ENCODE measurements at places on chromosomes 4 and X.

GRCh38 chr4:77582711-77583110 lies 22.9 kb upstream of the CXCL13 start:
- peak; percentile 54 for DNase-seq

- DNase-seq: no peak
Observed at GRCh38 chr4:42311591-42311990, 85.7 kb upstream of the SHISA3 start.

- DNase-seq: peak; percentile 9
Observed at GRCh38 chrX:27619975-27620374, 29.8 kb downstream of the DCAF8L2 start.

DNA sequence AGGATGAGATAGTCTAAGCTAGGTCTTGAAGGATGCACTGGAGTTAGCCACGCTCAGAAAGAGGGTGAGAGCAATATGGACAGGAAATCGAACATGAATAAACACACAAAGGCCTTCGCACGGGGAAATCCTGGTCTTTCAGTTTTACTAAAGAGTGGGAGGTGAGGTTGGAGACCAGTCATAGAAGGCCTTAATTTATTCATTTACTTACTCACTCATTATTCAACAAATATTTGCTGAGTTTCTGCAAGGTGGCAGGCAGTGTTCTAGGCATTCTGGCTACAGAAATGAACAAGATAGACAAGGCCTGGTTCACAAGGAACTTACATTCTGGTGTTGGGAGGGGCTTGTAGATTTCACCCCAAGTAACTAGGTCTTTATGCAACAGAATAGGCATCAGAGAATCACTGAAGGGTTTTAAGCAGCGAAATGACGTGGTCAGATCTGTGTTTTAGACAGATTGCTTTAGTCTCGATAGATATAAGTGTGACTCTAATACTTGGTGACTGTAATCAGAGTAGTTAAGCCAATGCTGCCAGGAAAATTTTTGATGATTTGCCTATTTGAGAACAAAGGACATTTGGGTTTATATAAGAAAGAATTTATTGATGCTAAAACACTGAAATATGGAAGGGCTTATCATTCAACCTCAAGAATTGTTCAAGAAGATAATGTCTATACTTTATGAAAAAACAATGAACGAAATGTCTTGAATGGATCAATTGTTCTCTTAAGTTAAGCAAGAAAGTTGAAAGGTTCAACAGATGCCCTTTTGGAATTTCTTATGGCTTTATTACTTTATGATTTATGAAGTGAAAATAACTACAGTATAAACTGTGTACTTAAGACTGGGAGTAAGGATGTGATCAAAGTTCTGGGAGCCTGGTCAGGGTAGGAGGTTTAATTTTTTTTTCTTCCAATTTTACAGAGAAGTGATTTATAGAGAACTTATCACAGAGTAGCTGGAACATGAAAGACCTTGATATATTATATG lies 184.4 kb upstream of the CASK start:
- no peak for DNase-seq

DNA sequence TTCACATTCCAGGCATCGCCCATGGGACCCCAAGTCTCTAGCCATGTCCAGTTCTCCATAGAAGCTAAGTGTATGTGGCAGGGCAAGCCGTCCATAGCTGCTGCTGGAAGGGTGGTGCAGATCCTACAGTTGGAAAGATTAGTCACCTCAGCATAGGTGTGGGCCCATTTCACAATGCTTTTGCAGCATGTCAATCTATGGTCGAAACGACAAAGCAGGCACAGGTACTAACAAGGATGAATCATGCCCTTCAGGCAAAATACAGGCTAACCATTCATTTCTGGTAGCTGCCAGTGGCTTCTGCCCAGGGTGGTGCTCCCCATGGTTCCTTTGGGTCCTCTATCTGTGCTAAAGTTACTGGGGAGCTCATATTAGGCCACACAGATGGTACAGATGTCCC lies 225.2 kb downstream of the ADGRL3 start:
- DNase-seq: no peak

DNA sequence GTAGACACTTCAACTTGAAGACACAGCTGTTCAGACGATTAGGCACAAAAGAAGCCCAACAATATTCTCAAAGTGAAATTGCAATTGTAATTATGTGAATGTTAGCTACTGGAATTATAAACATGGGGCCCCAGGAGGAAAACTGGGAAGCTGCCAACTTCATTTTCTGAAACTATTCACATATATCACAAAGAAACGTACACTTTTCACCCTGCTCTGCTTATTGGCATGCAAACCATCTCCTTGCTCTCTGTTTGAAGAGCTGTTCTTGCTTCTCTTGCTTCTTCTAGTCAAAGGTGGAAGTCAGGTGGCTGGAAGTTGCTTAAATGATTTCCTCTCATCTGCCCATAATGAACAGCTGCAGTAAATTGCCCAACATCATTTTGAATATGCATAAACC lies 320.1 kb downstream of the CFAP299 start:
- DNase-seq: peak; percentile 20

DNA sequence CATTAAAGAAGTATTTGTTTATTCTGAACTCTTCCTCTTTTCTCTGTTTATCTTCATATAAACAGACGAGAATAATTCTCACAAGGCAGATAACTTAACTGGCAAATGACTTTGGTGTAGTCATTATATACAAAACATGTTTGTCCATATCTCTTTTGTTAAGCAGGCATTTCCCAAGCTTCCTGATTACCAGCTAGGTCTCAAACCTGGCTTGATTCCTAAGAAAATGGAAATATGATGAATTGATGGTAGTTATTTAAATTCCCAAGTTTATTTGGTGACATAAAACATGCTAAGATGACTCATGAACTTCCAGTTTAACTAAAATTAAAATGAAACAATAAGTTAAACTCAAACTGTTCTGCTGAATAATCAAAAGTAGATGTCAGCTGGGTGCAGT lies 96.8 kb downstream of the ARSJ start:
- DNase-seq: no peak

DNA sequence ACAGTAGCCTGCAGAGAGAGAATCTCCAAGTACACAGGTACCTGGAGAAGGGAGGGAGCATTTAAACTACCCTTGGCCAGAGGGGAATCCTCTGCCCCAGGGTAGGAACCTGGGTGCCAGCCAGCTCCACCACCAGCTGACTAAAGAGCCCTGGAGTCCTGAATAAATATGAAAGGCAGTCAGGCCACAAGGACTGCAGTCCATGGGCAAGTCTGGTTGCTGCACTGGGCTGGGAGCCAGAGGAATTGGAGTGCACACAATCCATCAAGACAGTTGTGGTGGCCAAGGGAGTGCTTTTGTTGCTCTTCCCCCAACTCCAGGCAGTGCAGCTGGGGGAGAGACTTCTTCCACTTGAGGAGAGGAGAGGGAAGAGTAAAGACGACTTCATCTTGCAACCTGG lies 172.5 kb downstream of the HNRNPD start:
- peak; percentile 43 for DNase-seq
